NCI-H510A (cell line): ENCODE measurements at places on chromosomes 7 and 10.

GRCh38 chr7:106231856-106232490 lies 52.8 kb downstream of the NAMPT start:
- DNase-seq, result no peak

DNA sequence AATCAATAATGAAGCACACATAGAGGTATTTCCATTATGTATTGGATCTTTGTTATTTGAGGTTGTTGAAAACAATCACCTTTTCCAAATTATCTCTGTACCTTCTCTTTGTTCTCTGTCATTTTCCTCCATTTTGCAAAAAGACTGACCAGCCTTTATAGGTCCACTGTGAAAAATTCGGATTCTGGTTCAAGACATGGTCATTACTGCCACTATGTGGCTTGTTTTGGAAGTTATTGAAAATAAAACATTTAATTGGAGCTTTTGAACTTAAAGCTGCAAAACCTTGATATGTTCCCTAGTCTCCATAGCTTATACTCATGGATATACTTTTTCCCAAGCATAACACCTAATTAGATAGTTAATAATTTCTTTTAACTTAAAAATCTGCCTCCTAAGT lies 1094.4 kb downstream of the NRG3 start:
- DNase-seq, result no peak

GRCh38 chr10:80502621-80503583 lies 34.8 kb upstream of the SH2D4B start:
- DNase-seq, result no peak

GRCh38 chr10:70354556-70354955 lies 27.9 kb downstream of the LRRC20 start:
- no peak for DNase-seq

DNA sequence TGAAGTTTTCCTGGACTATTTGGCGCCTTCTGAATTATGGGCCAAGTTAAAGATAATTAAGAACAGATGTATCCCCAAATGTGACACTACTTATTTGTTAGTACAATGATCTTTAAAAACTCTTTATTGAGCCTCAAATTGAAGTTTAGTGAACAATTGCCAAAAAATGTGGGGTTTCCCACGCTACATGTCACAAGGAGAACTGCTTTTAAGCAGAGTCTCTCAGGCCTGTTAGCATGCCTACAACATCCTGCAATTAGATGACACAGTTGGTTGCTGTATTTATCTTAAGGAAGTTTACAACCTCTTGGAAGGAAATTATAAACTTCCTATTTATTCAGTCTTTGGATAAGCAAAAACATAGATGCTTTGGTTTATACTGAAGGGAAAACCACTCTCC lies 733.0 kb downstream of the TNS3 start:
- no peak for DNase-seq

- no peak for DNase-seq
Observed at GRCh38 chr10:29545122-29545521, 89.6 kb downstream of the SVIL start.

DNA sequence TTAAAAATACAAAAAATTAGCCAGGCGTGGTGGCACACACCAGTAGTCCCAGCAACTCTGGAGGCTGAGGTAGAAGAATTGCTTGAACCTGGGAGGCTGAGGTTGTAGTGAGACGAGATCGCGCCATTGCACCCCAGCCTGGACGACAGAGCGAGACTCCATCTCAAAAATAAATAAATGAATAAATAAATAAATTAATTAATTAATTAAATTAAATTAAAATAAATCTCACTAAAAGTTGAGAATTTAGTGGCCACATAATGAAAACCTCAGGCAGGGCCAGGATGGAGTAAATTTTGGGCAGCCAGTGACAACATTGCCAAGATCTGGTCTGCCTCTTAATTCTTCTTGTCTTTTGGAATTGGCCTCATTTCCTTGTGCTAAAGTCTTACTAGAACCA lies 187.5 kb upstream of the FEZF1 start:
- DNase-seq, result no peak

- DNase-seq, result no peak
Observed at GRCh38 chr7:50812841-50813475, 30.3 kb upstream of the GRB10 start.

GRCh38 chr10:11602358-11602757 lies 9.1 kb downstream of the USP6NL start:
- DNase-seq, result no peak

DNA sequence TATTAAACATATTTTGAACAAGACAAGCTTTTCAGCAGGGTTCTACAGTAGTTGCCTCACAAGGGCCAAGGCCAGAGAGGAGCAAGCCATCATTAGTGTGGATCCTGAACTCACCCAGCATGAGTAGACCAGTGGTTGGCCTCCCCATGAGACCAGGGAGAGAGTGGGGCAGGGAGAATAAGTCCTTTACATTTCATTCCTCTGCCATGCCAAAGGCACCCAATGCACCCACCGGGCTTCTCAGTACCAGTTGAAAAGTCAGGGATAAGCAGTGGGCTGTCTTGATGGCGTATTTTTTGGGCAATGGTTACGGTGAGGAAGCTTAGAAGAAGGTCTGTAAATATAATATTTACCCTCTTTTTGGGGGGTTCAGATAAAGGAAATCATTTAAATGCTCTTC lies 16.6 kb downstream of the CRTAC1 start:
- DNase-seq, result no peak

DNA sequence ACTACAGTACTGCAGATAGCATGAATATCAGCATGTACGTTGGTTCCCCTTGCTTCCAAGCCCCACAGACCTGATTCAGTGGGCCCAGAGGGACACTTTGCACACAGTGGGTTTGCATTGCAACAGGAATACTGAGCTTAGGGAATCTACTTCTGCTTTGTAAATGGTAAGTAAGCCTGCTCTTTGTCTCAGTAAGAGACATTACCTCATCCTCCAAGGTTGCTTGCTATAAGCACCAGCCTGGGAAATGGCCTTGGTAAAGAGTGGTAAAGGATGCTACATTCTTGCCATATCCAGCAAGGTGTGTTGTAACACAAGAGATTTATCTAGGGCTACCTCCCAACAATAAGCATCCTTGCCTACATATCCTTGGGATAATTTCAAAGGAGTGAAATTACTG lies 730.5 kb downstream of the INHBA start:
- no peak for DNase-seq

DNA sequence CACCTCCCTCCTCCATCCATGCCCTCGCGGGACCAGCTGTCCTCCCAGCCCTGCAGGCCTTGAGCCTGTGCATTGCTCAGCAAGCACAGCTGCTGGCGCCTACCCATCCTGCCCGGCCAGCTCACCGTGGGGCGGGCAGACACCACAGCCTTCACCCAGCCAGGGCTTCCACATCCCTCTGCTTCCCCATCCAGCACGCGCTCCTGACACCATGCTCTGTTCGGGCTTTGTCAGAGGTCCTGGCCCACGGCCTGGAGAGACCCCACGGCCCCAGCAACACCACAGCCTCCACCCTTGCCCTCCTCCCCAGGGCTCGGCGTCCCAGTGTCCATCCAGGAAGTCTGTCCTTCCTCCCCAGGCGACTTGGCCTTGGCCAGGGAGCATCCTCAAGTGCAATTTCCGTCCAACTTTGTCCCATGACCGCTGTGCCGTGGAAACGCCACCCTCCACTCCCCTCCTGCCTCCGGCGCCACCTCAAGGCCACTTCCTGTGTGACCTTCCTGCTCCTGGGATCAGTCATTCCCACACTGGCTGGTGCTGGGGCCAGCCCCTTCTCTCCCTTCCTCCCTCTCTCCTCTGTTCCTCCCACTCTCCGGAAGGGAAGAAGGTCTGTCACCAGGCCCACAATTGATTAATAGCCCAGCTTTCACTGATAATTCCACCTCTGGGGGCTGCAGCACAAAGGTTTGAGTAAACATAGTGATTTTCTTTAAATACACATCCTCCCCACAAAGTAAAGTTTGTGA lies 71.5 kb upstream of the SMNDC1 start:
- DNase-seq, result no peak

DNA sequence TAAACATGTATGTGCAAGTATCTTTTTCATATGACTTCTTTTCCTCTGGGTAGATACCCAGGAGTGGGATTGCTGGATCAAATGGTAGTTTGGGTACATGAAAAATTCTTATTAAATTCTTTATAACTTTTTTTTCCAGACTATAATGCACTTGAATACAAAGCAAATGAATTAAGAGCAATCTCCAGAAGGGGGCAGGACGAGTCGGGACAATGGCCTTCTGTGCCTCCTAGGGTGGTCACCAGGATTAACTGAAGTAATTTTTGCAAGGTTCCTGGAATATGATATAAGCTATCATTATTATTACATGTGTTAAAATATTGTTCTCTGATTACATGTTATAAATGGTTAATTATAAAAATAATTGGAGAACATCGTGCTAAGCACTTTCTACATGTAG lies 127.2 kb downstream of the PPP1R17 start:
- no peak for DNase-seq

DNA sequence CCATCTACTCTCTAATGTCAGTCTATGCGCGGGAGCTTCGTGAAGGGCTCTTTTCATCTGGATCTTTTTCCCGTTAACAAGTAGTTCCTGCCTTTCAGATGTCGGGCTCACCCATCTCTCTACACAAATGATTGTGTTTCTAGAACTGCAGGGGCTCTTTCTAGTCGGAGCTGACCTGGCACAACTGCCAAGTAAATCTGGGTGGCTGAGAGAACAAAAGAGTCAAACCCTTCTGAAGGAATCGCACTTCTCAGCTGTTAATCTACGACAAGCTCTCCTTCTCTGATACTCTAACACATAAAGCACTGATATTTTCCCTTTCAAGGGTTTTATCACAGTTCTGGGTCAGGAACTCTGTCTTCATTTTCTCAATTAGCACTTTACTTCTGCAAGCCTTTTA lies 144.7 kb downstream of the NRP1 start:
- DNase-seq, result no peak

GRCh38 chr10:6047847-6048246 lies 14.3 kb downstream of the IL2RA start:
- DNase-seq, result no peak

DNA sequence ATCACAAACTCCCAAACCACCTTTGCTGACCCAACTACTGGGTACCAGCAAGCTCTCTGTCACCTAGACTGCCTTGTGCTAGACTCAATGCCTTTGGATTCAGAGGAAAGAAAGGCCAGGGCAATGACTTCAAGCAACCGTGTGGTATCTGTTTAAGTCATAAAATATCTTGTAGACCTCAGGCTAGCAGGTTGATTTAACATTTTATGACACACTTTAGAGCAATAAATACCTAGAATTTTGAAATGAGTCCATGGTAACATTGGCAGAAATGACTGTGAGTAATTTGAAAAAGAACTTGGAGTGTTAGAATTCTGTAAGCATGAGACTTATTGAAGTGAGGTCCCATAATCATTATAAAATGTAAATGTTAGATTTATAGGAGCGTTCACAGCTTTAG lies 87.2 kb downstream of the TWIST1 start:
- no peak for DNase-seq

- no peak for DNase-seq
Observed at GRCh38 chr10:46273506-46274477, 13.0 kb upstream of the ANTXRL start.

GRCh38 chr10:129524936-129525335 lies 57.9 kb downstream of the MGMT start:
- DNase-seq, result no peak

DNA sequence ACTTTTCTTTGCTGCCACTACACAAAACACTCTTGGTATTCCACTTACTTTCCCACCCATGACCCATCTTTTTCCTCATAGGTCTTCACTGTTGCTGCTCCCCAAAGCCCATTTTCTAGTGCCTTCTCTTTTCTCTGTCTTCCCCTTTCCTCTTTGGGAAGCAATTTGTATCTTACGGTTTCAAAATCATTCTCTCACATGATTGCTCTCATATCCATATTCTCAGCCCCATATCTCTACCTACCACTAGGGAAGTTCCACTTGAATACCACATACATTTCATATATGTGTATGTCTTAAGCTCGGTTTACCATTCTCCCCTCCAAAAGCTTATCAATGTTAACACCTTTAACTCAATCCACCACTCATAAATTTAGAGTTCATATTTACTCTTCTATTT lies 3.2 kb upstream of the UBE2D1 start:
- DNase-seq, result no peak
